Frontal cortex (tissue), 4 donors: ENCODE measurements at places on chromosomes 2 and 18.
A peak's percentile ranks its signal among the peaks of the same experiment; 100 is the strongest.

DNA sequence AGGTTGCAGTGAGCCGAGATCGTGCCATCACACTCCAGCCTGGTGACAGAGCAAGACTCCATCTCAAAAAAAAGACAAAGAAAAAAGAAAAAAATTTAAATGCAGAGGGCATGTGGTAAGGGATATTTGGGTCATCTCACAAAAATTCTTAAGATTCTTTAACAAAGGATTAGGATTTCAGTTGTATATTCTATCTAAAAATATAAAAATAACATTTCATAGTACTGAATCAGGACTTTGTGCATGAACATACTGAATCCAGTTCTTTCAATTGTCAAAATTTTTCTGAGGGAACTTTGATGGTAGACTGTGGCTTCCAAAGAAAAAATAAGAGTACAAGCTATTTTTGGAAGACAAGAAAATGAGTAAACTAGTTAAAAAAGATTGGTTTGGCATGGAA lies 6.5 kb upstream of the PPP3R1 start:
- DNase-seq = no peak

- DNase-seq = no peak
Observed at GRCh38 chr18:10804126-10804525, 278.3 kb downstream of the NAPG start.

- no peak for DNase-seq
Observed at GRCh38 chr2:136013955-136014354, 28.5 kb upstream of the DARS1 start.

GRCh38 chr2:141554810-141555209 lies 576.0 kb downstream of the LRP1B start:
- DNase-seq = peak; percentile 6

- no peak for DNase-seq
Observed at GRCh38 chr2:61210332-61210981, 48.5 kb downstream of the C2orf74 start.

DNA sequence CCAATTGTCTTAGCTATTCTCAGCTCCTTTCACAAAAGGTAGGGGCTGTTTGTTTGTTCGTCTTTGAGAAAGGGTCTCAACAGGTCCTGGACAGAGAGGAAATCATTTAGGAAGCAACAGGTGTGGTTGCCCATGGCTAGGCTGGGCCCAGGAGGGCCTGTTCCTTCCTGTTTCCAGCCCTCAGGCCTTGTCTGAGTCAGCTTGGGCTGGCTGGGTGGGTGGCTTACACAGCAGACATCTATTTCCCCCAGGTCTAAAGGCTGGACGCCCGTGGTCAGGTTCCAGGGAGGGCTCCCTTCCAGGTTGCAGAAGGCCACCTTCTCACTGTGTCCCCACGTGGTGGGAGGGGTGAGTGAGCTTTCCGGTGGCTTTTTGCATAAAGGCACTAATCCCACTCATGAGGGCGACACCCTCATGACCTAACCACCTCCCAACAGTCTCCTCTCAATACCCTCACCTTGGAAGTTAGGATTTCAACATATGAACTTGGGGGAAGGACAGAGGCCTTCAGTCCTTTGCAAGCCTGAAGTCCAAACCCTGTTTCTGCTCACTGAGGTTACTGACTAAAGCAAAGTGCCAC lies 45.5 kb downstream of the ARHGEF4 start:
- no peak for DNase-seq

DNA sequence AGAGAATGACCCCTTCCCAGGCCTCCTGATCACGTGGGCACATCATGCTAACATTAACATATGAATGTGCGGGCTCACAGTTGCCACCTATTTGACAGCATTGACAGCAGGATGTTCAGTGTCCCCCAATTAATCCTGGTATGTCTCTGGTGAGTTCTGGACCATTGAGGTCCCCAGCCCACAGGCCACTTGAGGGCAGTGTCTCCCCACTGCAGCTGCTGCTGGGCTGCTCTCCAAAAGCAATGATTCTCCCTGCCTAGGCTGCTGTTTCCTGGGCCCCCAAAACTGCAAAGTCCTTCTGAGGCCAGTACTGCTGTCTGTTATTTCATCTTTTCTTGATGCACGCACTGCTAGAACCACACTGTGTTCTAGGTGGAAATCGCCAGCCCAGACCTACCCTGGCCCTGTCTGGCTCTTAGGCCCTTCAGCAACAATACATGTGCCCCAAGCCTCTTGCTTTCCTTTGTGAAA lies 52.7 kb upstream of the MAPK4 start:
- DNase-seq = no peak

DNA sequence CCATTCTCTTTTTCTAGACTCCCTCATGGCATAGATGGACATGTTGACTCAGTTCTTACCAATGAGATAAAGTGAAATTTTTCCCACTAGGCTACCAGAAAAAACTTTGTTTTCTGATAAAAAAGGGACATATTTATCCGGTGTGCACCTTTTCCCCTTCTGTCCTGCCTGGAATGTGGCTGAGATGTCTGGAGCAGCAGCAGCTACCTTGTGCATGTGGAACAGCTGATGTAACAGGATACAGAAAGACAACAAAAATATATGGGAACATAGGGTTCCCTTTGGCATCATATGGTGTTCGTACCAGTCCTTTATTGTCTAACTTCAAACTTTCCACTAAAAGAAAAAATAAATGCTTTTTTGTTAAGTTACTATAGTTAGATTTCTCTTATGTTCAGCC lies 460.2 kb upstream of the HS6ST1 start:
- no peak for DNase-seq
